Natural killer cell (primary cell): ENCODE measurements at places on chromosomes 7 and 10. TPM values are rescaled to one million over a fixed set of nuclear protein-coding genes. Genes with fewer than 3 reads are reported as not detected.

- no peaks in the 10 kb centered on the region for H3K4me1 ChIP-seq
- DNase-seq, result no peak
- no peak overlapping the region for H3K4me3 ChIP-seq
- H3K27ac ChIP-seq, result no peak overlapping the region
- H3K27me3 ChIP-seq, result no peaks in the 10 kb centered on the region
These were observed 20.9 kb upstream of the MGMT start for GRCh38 chr10:129446183-129446581.

TBXAS1 gene
- total RNA-seq, result 72.7 TPM

PRRT4 gene
- total RNA-seq, result not detected

HPSE2 gene
- not detected for total RNA-seq

SYT15 gene
- total RNA-seq, result 1.00 TPM

DNA sequence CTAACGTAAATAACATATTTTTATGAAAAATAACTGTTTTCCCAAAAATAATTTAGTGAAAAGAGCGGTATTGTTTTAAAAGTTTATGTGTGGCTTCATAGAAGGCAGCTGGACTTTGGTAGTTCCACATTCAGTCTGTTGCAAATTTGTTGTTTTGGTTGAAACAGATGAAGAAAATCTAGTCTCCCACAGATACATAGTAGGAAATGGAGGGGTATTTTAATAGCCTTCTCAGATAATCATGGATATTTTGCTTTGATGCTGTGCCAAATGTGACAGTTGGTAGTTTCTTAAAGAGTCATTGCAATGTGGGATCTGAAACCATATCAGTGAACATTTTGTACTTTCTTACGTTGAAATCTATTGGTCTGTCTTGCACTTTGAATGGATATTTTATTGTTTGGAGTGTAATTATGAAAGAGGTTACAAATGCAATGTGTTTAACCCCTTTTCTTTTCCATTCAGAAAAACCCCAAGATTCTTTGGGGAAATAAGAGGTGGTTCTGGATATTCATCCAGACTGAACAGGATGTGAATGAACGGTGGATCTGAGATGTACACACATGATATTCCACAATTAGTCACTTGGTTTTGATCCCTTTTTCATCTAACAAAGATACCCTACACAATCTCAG lies 10.4 kb downstream of the ZNF365 start:
- H3K27ac ChIP-seq, result peak overlapping the region; percentile 62
- DNase-seq, result peak; percentile 25
- peak overlapping the region; percentile 8 for H3K4me3 ChIP-seq
- H3K36me3 ChIP-seq, result no peaks in the 10 kb centered on the region
- peaks cover 9% of the 10 kb centered on the region for H3K4me1 ChIP-seq

PTPRN2 gene
- 1.9 TPM for total RNA-seq

DNA sequence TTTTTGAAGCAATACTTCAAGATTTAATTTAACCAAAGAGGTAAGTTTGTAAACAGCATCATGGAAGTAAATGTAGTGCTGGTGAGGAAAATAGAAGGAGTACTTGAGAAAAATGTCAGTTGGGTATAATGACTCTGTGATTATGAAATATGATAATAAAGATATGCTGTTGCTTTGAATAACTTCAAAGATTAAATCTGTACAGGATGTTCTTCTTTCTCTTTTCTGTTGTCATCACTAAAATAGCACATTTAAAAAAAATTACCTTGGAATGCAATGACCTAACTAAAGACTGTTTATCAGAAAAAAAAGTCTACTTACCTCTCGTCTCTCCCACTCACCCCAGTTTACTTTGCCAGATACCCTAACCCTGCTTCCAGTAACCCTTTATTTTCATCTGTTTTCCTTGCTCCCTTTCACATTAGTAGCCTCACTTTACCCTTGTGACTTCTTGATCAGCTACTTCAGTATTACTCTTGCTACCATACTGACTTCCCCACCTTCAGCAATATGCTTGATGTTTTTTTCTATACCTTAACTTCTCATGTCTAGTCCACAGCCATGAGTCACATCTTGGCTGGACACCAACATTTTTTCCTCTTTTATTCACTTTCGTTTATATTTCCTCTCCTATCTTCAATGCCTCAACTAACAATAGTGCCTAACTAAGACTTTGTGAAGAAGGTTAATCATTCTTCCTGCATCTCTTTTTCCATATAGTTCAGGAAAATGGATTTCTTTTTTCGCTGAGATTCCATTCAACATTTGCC lies 29.7 kb upstream of the TAS2R16 start:
- H3K4me1 ChIP-seq, result no peaks in the 10 kb centered on the region
- no peak overlapping the region for H3K27ac ChIP-seq
- no peak for DNase-seq
- H3K27me3 ChIP-seq, result no peaks in the 10 kb centered on the region

DNA sequence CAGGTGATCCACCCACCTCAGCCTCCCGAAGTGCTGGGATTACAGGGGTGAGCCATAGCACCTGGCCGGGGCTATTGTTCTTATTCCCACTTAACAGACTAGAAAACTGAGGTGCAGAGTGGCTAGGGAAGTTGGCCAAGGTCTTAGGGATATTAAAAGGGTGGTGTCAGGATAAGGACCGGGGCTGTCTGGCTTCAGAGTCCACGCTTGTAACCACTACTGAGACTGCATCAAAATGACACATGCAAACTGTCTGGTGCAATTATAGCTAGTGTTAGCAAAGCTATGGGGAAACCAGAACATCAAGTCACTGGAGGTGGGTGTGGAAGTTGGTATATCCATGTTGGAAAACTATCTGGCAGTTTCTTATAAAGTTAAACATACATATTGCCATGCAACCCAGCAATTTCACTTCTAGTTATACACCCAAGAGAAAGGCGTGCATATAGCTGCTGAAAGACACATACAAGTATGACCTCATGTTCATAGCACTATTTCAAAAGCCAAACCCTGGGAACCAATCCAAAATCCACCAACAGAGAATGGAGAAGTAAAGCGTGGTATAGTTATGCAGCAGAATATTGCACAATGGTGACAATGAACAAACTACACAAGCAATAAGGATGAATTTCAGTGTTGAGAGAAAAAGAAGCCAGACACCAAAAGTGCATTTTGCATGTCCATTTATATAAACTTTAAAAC lies 33.9 kb upstream of the EEPD1 start:
- no peaks in the 10 kb centered on the region for H3K27me3 ChIP-seq
- no peak overlapping the region for H3K27ac ChIP-seq
- H3K4me1 ChIP-seq, result peaks cover 3% of the 10 kb centered on the region
- no peak overlapping the region for H3K4me3 ChIP-seq

SLC16A12 gene
- total RNA-seq, result not detected

GRCh38 chr10:129958629-129959543 lies 5.2 kb downstream of the EBF3 start:
- H3K4me1 ChIP-seq, result peaks cover 13% of the 10 kb centered on the region
- H3K36me3 ChIP-seq, result no peaks in the 10 kb centered on the region
- no peak overlapping the region for H3K27ac ChIP-seq
- H3K27me3 ChIP-seq, result peaks cover 46% of the 10 kb centered on the region

- no peak overlapping the region for H3K27ac ChIP-seq
- DNase-seq, result no peak
- no peaks in the 10 kb centered on the region for H3K4me1 ChIP-seq
- H3K36me3 ChIP-seq, result no peaks in the 10 kb centered on the region
These were observed 118.9 kb downstream of the AKR1D1 start for GRCh38 chr7:138195151-138195571.

- DNase-seq, result no peak
- peaks cover 6% of the 10 kb centered on the region for H3K36me3 ChIP-seq
- H3K4me1 ChIP-seq, result no peaks in the 10 kb centered on the region
- H3K27ac ChIP-seq, result no peak overlapping the region
- H3K27me3 ChIP-seq, result no peaks in the 10 kb centered on the region
These were observed 105.8 kb downstream of the EXOC4 start for GRCh38 chr7:133358708-133359107.

ZNRF2 gene
- total RNA-seq, result 43.7 TPM

VPS37D gene
- 0.83 TPM for total RNA-seq

CALML3 gene
- total RNA-seq, result not detected

DNA sequence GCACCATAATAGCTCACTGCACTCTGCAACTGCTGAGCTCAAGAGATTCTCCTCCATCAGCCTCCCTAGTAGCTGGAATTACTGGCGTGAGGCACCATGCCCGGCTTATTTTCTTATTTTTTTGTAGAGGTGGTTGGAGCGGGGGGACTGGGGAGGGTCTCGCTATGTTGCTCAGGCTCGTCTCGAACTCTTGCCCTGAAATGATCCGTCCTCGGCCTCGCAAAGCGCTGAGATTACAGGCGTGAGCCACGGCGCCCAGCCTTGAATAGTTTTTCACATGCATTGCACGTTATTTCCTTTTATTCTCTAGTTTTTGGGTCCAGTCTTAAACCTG lies 526 bp upstream of the LAMTOR4 start:
- H3K27ac ChIP-seq, result peak overlapping the region; percentile 95
- peaks cover 4% of the 10 kb centered on the region for H3K36me3 ChIP-seq
- no peak for DNase-seq
- peaks cover 21% of the 10 kb centered on the region for H3K4me1 ChIP-seq
- peak overlapping the region; percentile 97 for H3K4me3 ChIP-seq
- no peaks in the 10 kb centered on the region for H3K27me3 ChIP-seq

- no peak overlapping the region for H3K4me3 ChIP-seq
- no peak for DNase-seq
- no peaks in the 10 kb centered on the region for H3K36me3 ChIP-seq
- no peaks in the 10 kb centered on the region for H3K27me3 ChIP-seq
- H3K27ac ChIP-seq, result no peak overlapping the region
- H3K4me1 ChIP-seq, result no peaks in the 10 kb centered on the region
These were observed 166.0 kb upstream of the CDCA7L start for GRCh38 chr7:22111661-22112060.
